ENCODE measurements at places on chromosomes 6 and 20. TPM values are rescaled to one million over a fixed set of nuclear protein-coding genes. Genes with fewer than 3 reads are reported as not detected.

CST7 gene
- 700 TPM for total RNA-seq

RFX6 gene
- not detected for total RNA-seq

DOK5 gene
- not detected for total RNA-seq

B3GALT4 gene
- total RNA-seq: 22.7 TPM

ZNF341 gene
- total RNA-seq: 4.3 TPM

TNXB gene
- 11.7 TPM for total RNA-seq

LY6G6F gene
- total RNA-seq: 1.4 TPM

LTB gene
- total RNA-seq: 17.7 TPM

- DNase-seq: no peak
Observed at GRCh38 chr6:80287112-80287511, 180.6 kb downstream of the BCKDHB start.

- no peak for DNase-seq
Observed at GRCh38 chr6:3966426-3966825, 112.5 kb downstream of the FAM217A start.

GRCh38 chr6:82270881-82271635 lies 23.5 kb upstream of the IBTK start:
- DNase-seq: peak; percentile 60

DNA sequence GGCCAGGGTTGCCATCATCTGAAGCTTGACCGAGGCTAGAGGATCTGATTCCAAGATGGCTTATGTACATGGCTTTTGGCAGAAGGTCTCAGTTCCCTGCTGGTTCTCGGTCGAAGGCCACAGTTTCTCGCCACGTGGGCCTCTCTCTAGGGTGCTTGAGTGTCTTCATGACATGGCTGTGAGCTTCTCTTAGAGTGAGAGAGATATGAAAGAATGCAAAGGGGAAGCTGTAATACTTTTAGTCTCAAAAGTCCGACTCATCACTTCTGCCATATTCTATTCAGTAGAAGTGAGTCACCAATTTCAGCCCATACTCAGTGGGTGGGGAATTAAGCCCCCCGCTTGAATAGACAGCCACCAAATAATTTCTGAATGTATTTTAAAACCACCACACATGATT lies 94.2 kb downstream of the UTRN start:
- no peak for DNase-seq

DNA sequence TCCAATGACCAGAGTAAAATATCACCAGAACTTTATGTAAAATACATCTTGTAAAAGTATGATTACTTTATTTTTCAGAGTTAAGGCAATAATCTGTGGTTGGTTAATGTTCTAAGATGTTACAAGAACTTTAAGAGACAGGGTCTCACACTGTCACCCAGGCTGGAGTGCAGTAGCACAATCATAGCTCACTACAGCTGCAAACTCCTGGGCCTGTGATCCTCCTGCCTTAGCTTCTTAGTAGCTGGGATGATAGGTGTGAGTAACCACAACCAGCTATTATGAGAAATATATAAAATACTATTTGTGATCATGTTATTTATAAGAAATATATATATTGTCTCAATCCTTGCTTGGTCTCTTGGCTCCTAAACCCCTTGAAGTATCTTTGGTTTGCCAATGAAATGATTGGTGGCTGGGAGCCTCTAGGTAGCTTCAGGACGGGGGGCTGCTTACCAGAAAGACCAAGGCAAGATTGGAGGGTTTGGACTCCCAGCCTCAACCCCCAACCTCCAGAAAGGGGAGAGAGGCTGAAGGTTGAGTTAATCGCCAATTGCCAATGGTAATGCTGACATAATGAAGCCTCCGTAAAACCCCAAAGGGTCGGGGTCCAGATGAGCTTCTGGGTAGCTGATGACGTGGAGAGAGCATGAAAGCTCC lies 15.4 kb downstream of the SOD2 start:
- DNase-seq: no peak

GRCh38 chr6:109454496-109455436 lies 806 bp downstream of the MICAL1 start:
- DNase-seq: peak; percentile 72

DNA sequence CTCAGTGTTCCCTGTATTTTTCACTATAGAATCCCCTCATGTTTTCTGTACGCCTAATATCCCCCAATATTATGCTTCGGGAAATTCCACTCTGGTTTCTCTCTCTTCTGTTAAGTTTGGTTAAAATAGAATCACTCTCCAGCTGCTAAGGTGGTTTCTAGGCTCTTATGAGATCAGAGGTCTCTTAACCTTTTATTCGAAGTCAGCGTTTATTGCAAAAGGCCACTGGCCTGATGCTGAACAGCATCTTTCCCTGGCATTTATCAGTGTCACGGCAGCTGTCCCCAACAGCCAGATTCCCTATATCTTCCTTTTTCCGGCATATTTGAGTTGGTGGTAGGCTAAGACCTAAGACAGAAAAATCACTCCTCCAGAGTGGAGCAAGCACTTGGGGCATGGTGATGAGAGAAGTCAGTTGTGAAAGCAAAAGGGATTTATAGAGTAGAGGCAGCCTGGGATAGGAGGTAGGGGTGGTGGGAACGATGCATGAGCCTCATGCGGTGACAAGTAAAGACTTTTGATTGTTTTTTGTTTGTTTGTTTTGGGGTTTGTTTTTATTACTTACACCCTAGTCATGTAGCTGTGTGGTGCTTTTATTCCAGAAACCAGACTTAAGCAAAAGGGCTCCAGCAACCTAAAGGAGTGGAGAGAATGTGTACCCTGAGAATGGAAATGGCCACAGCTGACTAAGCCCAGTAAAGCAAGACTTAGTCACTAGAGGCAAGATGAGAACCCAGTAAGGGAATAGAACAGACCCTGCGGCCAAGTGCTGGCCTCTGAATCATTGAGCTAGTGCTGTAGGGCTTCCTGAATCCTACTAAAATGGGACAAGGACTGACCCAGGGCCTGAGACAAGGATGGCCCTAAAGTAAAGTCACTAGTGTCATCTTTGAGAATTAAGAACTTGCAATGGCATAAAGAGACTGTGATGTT lies 233.0 kb upstream of the PRND start:
- DNase-seq: no peak

DNA sequence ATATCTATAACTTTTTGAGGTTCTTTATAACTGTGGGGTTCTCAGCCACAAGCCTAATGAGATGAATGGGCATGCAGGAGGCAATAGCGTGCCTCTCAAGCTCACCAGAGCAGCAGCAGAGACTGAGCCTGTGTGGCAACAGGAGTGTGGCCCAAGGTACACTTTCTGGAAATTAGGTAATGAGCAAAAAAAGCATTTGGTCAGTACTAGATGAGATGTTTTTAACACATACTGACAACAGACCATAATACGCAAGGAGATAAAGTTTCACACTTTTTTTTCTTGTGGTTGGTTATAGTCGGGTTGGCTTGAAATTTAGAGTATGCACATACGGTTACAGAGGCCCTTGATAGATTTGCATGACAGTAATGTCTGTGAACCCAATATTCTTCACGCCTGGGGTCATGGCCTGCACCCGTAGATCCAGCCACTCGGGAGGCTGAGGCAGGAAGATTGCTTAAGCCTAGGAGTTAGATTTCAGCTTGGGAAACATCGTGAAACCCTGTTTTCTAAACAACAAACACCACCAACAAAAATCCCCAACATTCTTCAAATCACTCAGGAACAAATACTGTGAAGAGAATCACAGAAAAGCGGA lies 300.1 kb downstream of the GMDS start:
- DNase-seq: no peak

DNA sequence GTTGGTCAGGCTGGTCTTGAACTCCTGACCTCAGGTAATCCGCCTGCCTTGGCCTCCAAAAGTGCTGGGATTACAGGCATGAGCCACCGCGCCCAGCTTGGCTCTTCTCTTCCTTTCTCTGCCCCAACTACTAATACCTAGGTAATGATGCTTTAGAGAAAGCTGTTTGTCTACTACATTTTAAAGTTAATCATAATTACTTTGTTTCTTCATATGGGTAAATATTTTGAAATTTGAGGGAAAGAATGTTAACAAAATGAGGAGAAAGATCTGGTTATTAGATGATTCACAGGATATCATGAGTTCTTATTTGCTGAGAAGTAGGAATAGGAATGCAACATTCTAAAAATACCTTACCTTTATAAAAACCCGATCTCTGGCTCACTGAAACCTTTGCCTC lies 18.4 kb upstream of the PTPRK start:
- no peak for DNase-seq

DNA sequence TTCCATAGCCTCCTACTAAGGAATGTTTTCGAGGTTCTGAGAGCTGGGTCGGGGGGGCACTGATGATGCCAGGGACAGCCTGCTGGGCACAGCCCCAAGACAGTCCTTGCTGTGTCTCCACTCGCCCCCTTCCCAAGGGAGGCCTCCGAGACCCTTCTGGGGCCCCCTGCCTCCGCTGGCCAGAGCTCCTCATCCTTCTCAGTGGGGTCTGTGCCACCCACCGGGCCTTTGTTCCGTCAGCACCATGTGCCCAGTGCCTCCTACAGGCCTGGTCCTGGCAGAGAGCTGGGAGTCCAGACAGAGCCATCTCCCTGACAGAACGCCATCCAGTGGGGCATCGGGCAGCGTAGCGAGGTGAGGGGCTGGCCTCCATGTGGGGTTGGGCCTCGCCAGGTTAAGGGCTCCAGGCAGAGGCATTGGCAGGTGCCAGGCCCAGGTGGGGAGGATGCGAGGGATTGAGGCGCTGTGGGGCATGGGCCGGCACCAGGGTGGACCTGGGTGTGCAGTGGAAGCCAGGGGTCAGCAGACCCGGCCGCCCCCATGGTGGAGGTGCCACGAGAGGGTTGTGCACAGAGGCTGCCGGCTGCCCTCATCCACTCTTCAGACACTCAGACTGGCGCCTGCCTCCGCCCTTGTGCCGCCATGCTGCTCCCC lies 13.3 kb downstream of the RBM38 start:
- DNase-seq: no peak

DNA sequence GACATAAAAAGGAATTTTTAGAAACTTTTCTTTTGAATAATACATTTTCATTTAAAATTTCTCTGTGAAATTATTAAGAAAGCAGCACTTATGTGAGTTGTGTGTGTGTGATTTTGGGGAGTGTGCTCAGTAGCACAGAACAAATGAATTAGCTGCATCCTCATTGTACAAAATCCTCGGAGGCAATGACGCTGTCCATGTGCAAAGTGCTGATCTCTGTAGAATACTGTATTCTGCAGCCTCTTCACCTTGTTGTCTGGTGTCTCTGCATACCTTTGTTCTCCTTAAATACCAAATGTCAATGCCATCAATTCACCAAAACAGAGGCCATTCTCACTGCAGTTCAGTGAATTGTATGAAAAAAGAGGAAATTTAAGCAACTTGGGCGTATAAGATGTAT lies 838.4 kb downstream of the QKI start:
- DNase-seq: no peak

DNA sequence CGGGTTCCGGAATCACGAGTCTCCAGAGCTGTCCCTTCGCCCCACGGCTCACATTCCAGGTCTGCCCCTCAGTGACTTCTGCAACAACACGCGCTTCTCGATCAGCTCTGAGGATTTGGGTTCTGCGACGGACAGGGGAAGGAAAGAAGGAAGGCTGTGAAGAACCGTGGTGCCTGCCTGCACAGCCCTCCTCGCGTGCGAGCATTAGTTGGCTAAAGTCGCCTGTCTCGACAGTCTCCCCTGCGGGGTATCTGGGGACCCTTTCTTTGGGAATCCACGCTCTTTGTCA lies 23.1 kb downstream of the VPS52 start:
- peak; percentile 79 for DNase-seq

DNA sequence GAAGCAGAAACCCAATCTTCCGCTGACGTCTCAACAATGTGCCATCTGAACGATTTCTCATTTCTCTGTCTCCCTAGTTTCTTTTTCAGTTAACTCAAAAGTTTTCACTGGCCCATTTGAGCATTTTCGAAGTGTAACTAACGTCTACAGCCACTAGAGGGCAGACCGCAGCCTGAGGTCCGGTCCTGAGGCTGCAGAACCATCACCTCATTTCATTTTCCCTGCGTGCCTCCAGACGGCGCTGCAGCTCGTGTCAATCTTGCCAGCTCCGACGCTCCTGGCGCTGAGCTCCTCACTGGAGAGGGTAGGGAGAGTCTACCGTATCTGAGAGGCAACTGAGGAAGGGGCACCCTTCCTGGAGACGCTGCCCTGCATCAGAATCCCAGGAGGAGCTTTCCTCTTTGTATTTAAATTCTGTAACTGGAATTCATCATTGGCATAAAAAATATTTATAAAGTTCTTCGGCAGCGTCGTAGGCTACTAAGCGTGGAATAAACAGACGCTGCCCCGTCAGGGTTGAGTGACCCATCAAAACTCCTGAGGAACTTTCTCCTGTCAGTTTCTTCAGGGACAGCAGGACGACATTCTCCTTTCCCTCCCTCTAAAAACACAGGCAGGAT lies 28.5 kb upstream of the DTNBP1 start:
- DNase-seq: peak; percentile 94

GRCh38 chr20:23492292-23492691 lies 1.4 kb downstream of the CST8 start:
- peak; percentile 15 for DNase-seq

GRCh38 chr20:31569163-31570020 lies 35.7 kb upstream of the ID1 start:
- peak; percentile 77 for DNase-seq

GRCh38 chr6:4041480-4041879 lies 37.5 kb downstream of the FAM217A start:
- DNase-seq: no peak

GRCh38 chr6:137570393-137570792 lies 76.2 kb upstream of the OLIG3 start:
- no peak for DNase-seq

DNA sequence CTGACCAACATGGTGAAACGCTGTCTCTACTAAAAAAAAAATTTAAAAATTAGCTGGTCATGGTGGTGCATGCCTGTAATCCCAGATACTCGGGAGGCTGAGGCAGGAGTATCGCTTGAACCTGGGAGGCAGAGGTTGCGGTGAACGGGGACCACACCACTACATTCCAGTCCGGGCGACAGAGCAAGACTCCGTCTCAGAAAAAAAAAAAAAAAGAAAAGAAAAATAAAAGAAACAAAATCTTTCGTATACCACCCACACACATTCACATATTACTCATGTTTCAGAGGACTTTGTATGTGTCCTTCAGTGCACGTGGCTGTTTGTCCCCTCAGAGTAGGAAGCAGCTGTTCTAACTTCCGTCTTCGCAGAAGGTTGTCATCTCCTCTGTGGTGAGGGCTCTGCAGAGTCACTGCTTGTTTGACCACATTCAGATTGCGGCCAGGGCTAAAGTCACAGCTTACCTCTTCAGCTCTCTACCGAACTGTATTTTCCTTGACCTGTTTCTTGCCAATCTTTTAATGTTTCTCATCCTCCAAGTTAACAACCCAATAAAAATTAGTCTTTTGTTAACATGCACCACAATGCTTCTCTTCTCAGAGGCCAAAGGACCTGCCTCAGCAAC lies 36.6 kb upstream of the HIVEP1 start:
- peak; percentile 54 for DNase-seq

- DNase-seq: no peak
Observed at GRCh38 chr6:119669221-119669620, 319.7 kb upstream of the MAN1A1 start.

Data from natural killer cell (primary cell).